ENCODE measurements at places on chromosomes 2 and 18. TPM values are rescaled to one million over a fixed set of nuclear protein-coding genes. Genes with fewer than 3 reads are reported as not detected.

- DNase-seq = no peak
Observed at GRCh38 chr2:217075268-217076057, 215.6 kb upstream of the TNP1 start.

DNA sequence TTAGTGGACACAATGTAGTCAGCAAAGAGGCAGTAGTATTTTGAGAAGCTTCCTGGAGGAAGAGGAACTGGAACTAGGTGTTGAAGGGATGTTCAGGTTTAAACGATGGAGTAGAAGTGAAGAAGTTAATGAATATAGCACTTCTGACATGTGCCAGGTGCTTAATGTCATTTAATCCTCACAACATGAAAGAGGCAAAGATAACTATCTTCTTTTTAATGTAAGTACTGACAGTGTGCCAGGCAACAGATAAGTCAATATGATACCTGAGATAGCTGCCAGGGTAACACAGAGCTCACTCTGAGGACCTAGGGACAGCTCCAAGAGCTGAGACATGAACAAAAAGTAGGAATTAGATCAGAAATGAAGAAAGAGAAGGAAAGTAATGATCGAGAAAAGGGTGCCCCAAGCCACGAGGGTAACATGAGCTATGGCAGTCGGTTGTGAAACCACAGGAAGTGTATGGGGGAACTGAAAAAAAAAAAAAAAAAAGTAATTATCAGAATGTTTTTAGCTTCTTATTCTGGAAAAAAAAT is 140.7 kb downstream of the RNF144A start:
- no peak for DNase-seq

DNA sequence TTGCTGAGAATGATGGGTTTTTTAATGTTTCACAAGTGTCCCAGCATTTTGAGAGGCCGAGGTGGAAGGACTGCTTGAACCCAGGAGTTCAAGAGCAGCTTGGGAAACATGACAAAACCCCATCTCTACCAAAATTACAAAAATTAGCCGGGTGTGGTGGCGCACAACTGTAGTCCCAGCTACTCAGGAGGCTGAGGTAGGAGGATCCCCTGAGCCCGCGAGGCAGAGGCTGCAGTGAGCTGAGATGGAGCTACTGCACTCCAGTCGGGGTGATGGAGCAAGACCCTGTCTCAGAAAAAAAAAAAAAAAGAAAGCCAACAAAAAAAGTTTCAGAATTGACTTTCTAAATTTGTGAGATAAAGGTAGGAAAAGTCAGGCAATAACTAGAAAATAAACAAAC is 8.7 kb downstream of the TFCP2L1 start:
- no peak for DNase-seq

GRCh38 chr2:203681978-203682377 is 24.5 kb upstream of the CD28 start:
- DNase-seq = no peak

GRCh38 chr18:62566199-62566598 is 43.4 kb downstream of the ZCCHC2 start:
- no peak for DNase-seq

- no peak for DNase-seq
Observed at GRCh38 chr2:151556121-151556520, 146.4 kb downstream of the RIF1 start.

GRCh38 chr2:129828792-129829191 is 150.7 kb upstream of the RAB6C start:
- DNase-seq = no peak

GRCh38 chr2:3959372-3959771 is 256.0 kb downstream of the DCDC2C start:
- peak; percentile 17 for DNase-seq

DNA sequence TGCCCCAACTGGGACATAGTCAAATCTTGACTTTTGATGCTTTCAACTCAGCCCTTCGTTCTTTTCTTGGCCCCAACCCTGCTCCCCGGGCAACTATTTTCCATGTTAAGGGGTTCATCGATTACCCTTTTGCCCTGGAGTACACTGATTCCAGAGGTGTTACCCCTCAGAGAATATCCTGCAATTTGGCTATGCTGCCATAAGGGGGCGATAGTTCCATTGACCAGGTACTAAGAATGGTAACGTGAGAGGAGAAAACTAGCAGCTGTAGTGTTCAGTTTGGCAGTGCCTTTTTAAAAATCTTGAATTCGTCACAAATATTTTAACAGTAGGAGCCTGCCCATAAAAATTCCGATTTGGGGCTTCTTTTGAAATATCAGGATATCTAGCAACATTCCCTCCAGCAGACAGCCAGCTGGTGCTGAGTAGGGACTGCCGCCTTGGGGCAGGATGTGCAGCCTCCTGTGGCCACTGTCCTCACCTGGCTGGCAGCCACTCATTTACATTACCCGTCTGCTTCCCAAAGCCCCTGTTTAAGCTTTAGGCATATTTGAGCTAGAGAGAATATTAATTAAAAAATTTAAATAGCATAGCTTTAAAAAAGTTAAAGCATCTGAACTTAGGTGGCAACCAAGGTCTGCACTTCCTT is 146.3 kb upstream of the SKOR2 start:
- no peak for DNase-seq

DNA sequence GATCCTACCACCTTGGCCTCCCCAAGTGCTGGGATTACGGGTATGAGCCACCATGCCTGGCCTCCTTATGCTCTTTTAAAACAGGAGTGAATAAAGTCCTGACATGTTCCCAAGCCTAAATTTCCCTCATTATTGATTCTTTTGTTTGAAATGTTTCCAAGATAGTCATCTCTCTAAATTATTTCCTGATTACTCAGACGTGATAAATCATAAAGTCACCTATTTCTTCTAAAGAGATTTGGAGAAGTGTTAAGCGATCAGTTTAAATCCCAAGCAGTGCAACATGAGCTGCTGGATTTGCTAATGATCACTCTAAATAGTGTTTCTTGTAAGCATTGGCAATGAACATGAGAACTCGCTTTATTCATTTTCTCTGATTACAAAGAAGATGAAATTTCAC is 51.8 kb downstream of the PMAIP1 start:
- DNase-seq = no peak

DNA sequence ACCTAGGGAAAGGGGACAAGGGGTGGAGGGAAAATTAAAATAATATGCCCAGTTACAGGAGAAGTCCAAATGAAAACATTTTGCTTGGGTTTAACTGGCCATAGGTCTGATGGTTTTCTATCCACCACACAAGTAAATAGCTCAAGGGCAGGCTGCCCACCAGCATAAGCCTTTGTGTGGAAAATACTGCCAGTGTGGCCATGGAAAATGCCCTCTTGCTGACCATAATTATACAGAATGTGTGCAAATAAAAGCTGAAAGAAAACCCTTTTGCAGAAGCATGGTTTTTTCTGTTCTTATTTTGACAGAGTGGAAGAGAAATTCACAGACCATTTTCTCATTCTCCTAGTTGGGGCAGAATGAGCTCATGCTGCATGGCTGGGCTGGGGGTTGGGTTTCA is 111.3 kb upstream of the SIX2 start:
- DNase-seq = no peak

DNA sequence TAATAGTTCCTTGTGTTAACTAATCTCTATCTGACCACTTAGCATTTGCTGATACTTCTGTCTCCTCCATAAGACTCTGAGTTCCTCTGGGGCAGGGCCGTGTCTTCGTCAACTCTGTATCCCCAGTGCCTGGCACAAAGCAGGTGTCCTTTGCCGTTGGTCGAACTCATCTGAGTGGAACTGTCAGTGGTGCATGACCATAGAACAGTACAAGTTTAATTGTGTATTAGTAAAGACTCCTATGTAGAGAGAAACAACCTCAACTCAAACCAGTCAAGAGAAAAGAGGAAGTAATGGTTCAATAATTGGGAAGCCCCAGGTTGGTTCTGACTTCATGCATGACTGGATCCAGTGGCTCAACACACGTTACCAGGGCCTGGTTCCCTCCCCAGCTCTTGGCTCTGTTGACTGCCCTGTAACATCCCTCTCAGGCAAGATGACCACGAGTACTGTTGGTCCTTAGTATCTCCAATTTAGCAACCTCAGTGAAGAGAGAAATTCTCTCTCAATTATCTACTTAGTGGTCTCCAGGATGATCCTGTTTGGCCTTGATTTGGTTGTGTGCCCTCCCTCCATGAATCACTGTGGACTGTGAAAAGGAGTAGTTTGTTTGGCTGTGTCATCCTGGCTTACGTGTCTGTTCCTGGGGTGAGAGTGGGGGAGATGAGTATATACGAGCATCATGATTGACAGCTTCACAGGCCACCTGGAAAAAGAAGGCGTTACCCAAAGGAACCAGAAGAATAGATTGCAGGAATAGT is 58.5 kb upstream of the MSH6 start:
- DNase-seq = no peak

GRCh38 chr2:159042115-159042850 is 73.8 kb downstream of the TANC1 start:
- DNase-seq = peak; percentile 46

DNA sequence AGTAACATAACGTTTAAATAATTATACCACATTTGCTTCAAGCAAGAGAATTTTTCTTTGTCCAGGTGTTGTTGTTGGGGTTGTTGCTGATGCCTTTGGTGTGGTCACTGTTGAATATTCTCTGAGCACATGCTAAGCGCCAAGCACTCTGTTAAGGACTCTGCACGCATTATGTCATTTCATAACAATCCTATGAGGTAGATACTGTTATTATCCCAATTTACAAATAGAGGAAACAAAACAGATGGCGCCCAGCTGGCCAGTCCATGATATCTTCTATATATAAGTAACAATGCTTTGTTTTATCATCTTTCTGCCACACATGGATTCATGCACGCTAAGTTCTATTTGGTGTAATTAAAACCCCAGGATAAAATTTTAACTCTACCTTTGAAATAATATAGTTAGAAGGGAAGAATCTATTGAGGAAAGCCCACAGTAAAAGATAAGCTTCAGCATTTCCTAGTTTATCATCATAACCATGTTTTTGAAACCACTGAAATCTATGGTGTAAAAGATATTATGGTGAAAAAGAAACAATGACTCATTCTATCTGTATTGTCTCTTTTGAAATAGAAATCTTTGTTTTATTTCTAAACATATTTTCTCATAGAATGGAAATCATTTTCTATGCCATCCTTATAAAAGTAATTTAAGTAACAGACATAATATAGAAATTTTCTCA is 199.7 kb downstream of the PID1 start:
- DNase-seq = no peak

DNA sequence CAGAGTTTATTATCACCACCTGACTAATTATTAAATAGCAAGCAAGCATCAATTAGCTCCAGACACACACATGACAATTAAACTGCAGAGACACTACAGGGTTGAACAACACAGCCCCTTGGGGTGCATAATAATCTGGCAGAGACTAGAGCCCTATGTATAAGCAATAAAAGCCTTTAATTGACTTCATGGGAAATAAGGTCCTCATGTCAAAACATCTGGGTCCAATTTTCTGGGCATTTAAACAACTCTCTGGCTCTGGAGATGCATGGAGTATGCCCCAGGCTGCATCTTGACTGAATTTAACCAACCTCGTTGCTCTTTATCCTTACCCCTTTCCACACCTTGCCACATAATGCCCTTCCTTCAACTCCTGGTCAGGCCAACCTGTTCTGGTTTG is 270.7 kb upstream of the THUMPD2 start:
- no peak for DNase-seq

DNA sequence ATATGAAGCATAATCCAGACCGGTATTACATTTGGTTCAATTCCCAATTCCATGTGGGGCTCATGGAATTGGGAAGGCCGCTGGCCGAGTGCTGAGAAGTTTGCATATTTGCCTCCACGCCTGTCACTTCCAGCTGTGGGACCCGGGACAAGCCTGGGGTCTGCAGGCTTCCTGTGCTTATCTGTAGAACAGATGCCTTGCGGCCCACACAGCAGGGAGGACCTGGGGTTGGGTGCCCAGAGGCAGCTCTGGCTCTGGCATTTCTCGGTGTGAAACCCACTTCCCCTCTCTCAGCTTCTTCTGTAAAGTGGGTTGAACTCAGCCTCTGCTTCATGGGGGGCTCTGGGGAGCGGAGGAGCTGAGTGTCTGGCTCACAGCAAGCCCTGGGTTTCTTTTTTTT is 97.9 kb downstream of the SH3BP4 start:
- peak; percentile 65 for DNase-seq

- DNase-seq = no peak
Observed at GRCh38 chr2:239275044-239275685, 125.7 kb downstream of the HDAC4 start.

DNA sequence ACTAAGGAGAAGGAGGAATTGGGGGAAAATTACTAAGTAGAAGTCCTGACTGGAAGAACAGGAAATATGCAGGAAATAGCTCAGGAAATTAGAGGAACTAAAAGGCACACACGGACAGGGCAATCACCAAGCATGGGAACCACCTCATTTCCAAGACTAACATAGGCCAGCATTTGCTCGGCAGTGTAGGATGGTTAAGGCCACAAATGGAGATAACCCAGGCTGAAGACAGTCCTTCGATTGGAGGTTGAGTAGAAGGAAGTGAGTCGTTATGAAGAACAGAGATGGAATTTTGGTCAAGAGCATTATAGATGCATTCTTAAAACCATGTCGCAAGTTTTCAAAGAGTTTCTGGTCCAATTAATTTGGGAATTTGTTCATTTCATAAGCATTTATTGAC is 401.4 kb downstream of the ALK start:
- DNase-seq = no peak

- DNase-seq = no peak
Observed at GRCh38 chr2:235149240-235149659, 197.4 kb downstream of the SH3BP4 start.

- peak; percentile 90 for DNase-seq
Observed at GRCh38 chr2:74502720-74503505, 3.5 kb upstream of the LBX2 start.

- DNase-seq = no peak
Observed at GRCh38 chr2:175136334-175137215, 31.4 kb downstream of the ATF2 start.

GRCh38 chr18:33694593-33694992 is 116.6 kb downstream of the ASXL3 start:
- DNase-seq = no peak

DNA sequence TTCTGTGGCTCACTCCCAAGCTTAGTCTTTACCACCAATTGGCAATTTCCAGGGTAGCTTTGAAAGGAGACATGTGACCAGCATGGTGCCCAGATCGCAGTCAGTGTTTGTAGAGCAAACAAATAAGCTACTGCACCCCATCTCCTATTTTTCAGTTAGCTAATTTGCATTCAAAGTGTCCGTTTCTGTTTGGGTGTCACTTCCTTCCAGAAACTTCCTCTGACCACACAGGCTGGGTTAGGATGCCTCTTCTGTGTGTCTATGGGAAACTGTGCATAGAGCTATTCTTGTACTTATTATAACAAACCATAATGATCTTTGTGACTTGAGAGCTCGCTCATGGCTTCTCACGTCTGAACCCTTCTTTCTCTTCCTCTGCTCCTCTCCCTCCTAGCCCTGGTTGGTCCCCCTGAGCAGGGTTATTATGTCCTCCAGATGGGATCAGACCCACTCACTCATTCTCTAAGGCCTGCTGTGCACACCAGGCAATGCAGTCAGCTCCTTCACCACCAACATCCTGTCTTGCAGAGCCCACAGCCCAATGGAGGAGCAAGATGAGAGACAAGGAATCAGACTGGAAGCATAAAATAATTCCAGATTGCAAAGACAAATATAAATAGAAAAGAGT is 101.2 kb upstream of the ALK start:
- no peak for DNase-seq

GRCh38 chr2:88016086-88016959 is at the start of gene RNU2-63P:
RNU2-63P (minus strand) TSS chr2:88016547.
- peak; percentile 79 for DNase-seq

GRCh38 chr2:203897544-203897943 is 30.0 kb downstream of the CTLA4 start:
- no peak for DNase-seq

Gene RAB11FIP5
- 12.4 TPM for polyA plus RNA-seq

Gene CNTNAP5
- 0.40 TPM for polyA plus RNA-seq

Gene NXPH2
- polyA plus RNA-seq = not detected

Gene ZDBF2
- polyA plus RNA-seq = 3.5 TPM

Gene WDFY1
- polyA plus RNA-seq = 5.5 TPM

Gene TRIM43
- polyA plus RNA-seq = not detected

Gene GYPC
- polyA plus RNA-seq = 75.4 TPM
